ENCODE measurements at places on chromosomes 5 and 9.

GRCh38 chr9:123940721-123941523 lies 11.0 kb upstream of the DENND1A start:
- no peak for DNase-seq

GRCh38 chr9:110926828-110927487 lies 111.3 kb downstream of the LPAR1 start:
- no peak for DNase-seq

DNA sequence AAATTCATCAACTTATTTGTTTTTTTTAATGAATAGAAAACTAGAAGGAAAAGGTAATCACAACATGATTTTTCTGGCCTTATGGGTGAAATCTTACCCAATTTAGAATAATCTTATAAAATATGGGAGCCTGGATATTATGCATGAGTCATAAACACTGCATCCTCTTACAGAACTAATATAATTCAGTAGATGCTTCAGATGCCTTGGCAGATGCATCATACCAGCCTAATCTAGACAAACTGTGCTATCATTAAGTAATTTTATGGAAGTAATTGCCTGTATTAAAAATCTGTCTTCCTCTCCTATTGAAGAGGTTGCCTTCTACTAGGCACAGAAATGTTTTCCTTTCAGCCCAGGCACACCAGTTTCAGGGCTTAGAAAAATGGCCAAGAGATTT lies 2384.6 kb upstream of the WWC1 start:
- no peak for DNase-seq

DNA sequence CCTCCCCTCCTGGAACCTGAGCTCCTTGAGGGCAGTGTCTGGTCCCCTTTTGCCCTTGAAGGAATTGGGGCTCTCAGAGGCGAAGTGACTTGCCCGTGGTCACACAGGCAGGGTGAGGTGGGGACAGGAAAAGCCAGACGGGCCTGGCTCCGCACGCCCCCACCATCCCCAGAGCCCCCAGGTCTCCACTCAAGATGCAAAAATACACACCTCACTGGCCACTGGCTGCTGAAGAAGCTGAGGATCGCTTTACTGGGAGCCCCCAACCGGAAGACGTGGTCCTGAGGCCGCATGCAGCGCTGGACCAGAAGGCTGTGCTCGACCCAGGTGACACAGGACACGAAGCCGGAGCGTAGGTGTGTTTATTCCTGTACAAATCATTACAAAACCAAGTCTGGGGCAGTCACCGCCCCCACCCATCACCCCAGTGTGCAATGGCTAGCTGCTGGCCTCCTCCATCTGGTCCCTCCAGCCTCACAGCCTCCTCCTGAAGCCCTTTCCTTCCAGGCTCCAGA lies 7.6 kb upstream of the AK1 start:
- no peak for DNase-seq

- DNase-seq, result no peak
These were observed 259.8 kb downstream of the NSG2 start for GRCh38 chr5:174305241-174305681.

DNA sequence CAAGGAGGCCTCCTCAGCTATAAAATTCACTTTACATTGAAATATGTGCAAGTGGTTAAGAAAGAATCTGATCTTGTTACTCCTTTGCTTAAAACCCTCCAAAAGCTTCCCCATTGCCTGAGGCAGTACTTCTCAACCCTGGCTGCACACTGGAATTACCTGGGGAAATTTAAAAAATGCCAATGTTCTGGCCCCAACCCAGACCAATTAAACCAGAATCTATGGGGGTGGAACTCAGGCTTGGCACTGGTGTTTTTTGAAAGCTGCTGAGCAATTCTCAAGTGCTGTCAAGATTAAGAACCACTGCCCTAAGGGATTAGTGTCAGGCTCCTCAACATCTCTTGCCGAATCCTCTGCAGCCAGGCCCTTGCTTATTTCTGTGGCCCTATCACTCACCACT lies 269.6 kb downstream of the ELAVL2 start:
- no peak for DNase-seq

DNA sequence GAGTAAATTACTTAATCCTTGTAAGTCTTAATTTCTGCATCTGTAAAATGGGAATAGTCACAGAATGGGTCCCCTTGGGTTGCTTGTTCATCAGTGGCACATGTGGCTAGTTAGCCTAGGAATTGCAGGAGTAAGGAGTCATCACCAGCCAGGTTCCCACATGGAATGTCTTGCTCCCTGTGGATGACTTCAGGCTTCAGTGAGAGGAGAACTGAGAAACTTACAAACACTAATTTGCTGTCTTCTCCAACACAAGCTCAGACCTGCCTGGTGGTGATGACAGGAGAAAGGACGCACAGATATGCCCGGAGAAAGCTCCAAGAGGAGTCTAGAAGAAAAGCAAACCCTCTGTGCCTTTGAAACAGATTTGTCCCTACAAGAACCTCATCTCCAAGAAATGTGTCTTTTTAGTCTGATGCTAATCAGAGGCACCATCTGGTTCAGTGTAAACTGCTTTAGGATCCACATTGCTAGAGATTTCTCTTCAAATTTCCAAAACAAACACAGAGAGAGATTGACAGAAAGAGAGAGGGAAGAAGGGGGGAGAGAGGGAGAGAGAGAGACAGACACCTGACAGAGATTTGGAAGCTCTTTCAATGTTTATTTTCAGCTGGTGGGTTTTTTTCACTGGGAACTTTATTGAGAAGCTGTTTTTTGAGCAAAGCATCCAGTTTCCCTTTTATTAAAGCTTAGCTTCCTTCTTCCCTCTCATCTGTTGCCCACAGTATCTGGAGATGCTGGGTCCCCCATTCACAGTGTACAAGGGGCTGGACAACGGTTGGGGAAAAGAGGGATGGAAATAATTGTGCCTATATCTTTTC lies 128.3 kb downstream of the DOCK2 start:
- no peak for DNase-seq

DNA sequence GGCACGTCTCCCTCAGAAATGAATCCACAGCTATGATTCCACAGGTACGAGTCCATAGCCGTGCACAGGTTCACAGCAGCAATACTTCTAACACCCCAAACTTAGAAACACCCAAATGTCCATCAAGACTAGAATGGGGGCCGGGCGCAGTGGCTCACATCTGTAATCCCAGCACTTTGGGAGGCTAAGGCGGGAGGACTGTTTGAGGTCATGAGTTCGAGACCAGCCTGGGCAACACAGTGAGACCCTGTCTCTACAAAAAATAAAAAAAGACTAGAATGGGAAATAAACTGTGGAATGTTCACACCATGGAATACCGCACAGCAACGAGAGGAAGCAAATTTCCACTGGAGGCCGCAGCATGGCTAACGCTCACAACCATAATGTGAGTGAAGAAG lies 4.3 kb upstream of the DOLPP1 start:
- no peak for DNase-seq

GRCh38 chr5:36173426-36173825 lies 21.5 kb downstream of the SKP2 start:
- DNase-seq, result no peak

- DNase-seq, result peak; percentile 34
These were observed 30.4 kb downstream of the RNF145 start for GRCh38 chr5:159178978-159179377.

- no peak for DNase-seq
These were observed 82.1 kb downstream of the FBN2 start for GRCh38 chr5:128455841-128456361.

DNA sequence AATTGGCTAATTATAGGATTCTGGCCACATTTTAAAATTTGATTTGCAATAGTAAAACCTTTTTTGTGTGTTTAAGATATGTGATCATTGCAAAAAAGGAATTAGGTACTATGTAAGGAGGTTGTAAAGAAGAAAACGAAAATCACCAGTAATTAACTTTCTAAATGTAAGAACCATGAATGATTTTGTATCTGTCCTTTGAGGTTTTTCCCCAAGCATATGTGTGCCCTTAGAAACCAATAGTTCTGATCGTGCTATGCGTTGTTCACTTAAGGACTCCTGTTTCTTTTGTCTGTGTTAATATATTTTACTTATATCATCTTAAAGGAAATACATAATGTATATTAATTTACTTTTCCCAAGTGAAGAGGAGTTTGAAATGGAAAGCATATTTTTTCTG lies 410.2 kb downstream of the PSAT1 start:
- DNase-seq, result no peak

DNA sequence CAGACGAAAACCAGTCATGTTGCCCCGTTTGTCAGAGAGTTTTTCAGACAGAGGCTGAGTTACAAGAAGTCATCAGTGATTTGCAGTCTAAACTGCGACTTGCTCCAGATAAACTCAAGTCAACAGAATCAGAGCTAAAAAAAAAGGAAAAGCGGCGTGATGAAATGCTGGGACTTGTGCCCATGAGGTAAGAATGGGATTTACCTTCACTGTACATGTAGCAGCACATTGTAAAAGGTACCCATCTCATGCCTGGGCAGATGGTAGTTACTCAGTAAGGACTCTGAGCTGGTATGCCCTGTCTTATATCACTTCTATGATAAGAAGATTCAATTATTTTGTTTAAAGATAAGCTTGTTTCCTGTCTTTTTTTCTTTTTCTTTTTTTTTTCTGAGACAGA lies 38.8 kb downstream of the RAD50 start:
- DNase-seq, result no peak

DNA sequence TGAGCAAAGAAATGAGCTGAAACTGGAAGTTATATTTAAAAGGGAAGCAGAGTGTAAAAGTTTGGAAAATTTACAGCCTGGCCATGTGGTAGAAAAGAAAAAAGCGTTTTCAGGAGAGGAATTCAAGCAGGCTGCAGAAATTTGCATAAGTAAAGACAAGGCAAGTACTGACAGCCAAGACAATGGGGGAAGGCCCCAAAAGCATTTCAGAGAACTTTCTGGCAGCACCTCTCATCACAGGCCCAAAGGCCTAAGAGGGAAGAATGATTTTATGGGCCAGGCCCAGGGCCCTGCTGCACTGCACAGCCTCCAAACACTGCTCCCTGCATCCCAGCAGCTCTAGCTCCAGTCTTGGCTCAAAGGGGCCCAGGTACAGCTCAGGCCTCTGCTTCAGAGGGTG lies 169.7 kb downstream of the GLIS3 start:
- no peak for DNase-seq

DNA sequence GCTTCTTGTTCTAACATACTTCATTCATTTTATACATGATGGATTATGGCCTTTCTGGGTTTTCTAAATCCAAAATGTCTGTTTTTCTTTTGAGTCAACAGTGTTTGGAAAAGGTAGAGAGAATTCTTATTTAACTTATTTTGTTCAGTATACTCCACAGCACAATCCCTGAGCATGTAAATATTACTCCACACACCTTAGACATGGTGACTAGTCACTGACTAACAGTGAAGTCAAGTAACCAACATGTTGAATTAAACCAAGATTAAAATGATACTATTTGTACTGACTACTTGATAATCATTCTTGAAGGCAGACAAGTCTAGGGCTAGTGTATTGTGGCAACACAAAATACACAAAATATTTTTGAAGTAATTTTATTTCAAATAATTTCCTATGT lies 55.0 kb downstream of the HAPLN1 start:
- DNase-seq, result no peak

DNA sequence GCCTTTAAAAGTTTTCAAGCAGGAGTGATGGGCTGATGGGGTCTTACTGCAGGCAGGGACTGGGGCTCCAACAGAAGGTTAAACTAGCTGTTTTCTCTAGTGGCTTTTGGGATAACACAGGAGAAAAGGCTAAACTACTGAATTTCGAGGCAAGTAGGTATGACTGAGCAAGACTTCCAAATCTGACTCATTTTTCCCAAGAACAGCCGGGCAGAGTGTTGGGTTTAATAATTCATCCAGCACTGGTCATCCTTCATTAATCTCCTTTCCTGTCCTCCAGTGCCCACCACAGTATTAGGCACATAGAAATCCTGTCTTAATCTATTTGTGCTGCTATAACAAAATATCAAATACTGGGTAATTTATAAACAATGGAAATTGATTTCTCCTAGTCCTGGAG lies 20.5 kb downstream of the MSX2 start:
- DNase-seq, result no peak

DNA sequence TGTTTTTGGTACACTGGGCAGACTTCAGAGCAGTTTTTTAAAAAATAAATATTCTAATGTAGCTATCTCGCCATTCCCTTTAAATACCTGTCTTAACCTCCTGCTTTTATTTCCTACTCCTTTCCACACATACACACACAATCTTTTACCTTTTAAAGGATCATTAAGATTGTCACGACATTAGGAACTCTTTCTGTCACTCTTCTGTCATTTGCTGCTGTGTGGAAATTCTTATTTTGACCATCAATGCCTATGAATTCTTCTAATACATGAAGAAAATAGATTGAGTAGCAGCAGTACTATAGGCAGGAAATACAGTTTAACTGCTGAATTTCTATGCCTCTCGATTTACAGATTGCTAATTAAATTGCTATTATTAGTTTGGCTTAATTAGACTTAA lies 1.8 kb downstream of the PPP1R2B start:
- DNase-seq, result no peak

- no peak for DNase-seq
These were observed 155.6 kb upstream of the VLDLR start for GRCh38 chr9:2465921-2466460.

- no peak for DNase-seq
These were observed 155.0 kb downstream of the GNAQ start for GRCh38 chr9:77876590-77876989.

DNA sequence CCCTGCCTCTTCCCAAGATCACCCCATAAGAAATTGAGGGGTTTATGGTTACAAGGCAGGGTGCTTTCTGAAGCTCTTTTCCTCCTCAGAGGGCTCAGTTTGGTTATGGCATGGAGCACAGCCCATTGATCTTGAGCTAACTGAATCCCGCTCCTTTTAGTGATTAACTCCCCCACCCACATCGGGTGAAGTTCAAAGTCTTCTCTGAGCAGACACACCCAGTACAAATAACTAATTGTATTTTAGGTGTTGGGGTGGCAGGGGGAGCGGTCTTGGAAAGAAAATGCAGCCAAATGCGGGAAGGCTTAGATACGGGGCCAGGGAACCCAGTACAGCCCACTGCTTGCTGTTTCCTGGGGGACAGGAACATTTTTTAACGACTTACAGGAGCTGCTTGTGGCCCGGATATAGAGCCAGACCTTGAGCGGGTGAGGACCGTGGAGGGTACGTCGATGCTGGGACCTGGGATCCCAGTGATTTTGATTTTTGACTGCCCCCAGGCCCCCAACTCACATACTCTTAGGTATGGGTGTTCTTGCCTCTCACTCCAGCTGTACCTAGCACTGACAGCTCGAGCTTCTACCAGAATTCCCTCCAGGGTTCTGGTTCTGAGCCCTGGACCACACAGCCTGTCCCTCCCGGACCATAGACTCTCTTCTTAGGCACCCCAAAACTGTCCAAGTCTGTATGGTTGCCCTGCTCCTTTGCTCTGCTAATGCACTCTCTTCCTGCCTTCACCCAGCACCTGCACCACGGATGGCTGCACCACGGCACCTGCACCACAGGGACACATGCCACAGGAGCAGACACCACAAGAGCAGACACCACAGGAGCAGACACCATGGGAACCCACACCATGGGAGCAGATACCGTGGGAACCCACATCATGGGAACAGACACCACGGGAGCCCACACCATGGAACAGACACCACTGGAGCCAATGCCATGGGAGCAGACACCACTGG lies 18.3 kb upstream of the RXRA start:
- DNase-seq, result no peak
